ENCODE measurements at places on chromosomes 2 and 18.

DNA sequence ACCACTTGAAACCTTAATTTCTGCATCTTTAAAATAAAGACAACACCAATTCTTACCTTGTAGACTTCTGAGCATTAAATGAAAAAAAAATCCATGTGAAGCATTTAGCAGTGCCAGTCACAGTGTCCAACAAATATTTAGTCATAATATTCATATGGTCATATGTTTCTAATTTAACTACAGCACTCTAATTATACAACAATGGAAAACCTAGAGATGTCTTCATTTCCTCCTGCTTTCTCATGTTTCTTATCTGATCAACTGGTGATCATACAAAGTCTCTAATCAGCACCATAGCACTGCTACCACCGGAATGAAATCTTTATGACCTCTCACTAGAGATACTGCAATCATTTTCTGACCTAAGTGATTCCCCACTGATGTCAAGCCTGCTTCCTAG is 10.2 kb upstream of the SCN3A start:
- DNase-seq, result no peak

DNA sequence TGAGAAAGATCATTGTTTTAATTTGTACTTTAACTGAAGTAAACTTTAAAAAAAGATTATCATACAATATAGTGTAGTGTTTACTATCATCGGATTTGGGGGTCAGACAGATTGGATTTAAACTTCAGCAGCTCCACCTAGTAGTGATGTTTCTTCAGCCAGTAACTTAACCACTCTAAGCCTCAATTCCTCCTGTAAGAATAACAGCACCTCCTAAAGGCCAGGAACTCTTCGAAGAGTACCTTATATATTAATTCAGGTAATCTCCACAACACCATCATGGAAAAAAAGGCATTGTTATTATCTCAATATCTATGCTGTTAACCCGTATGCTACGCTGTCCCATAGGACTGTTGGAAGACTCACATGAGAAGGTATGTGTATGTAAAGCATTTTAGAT is 69.0 kb upstream of the DLGAP1 start:
- no peak for DNase-seq

DNA sequence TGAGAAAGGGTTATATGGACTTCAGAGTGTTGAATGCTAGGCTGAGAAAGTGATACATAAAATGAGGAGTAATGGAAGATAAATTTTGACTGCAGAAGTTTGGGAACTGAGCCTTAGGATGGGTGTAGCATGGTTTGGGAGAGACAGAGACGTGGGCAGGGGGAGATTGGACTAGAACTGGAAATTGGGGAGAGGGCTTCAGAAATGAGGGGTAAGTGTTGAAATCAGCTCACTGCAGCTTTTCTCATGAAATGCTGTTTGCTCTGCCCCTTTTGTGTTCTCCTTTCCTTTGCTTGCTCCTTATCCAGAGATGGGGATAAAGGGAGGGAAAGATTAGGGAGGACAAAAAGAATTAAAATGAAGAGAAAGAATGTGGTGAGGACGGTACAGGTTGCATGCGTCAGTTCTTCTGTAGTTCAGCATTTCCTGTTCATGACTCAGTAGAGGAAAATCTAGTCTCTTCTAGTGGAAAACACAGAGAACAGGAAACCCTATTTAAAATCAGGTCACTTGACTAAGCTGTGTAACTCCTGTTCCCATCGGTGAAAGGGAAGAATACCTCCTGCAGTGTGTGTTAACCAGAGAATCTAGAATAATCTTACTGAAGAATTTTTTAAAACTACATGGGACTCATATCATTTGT is 105.6 kb downstream of the CRIM1 start:
- DNase-seq, result no peak

GRCh38 chr2:192413812-192414681 is 219.3 kb upstream of the TMEFF2 start:
- no peak for DNase-seq

DNA sequence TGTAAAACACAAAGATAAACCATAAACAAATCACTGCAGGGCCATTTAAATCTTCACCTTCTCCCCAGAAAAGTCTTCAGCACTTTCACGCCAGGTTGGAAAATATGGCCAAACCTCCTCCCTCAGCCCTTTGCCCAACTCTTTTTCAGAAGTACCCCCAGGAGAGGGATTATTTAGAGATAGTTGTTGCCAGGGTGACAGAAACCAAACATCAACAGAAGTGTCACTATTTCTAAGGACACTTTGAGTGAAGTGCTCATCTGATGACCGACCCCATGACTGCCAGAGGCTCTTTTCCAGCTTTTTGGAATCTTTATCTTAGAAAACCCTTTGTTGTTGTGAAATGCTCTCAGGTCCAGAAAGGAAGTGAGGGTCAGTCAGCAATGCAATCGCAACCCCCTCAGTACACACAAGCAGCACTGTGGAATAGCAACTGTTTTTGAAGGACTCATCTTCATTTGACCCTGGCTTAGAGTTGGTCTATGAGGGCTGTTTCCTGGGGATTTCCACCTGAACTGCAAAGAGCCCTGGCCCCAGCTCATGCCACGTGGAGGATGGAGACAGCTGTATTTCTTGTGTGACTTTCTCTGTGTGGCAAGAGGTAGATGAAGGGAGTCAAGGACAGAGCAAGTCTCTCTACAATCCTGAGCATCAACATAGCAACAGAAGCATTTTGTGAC is 114.0 kb upstream of the STON1 start:
- DNase-seq, result no peak

DNA sequence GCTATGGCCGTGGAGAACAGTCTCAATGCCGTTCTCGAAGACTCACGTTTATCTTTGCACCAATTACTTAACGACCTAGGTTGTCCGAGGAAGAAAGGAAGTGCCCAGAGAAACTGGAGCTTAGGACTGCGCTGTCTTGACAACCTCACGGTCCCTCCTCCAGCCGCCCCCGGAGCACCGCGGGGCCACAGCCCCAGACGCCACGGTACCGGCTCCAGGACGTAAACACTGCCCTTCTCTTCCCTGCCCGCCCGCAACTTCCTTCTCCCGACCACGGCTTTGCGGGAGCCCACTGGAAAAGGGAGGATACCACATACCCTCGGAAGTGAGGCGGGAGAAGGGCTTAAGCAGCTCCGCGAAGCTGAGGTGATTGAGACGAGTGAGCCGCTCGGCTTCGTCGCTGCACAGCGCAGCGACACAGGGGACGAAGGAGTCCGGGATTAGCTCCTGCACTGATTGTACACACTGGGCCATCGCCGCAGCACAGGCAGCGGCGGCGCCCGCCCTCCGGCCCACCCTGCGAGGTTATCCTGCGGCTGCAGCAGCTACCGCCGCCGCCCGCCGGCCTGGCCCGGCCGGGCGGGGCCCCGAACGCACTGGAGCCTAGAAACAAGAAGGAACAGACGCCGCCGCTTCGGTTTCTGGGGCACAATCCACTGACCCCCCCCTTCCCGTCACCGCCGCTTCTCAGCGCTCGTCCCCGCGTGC is 483 bp downstream of the TRAPPC8 start:
- DNase-seq, result peak; percentile 78

- no peak for DNase-seq
These were observed 6.7 kb upstream of the PARD6G start for GRCh38 chr18:80253871-80254492.

GRCh38 chr2:227160164-227160563 is 3.8 kb downstream of the COL4A4 start:
- no peak for DNase-seq

DNA sequence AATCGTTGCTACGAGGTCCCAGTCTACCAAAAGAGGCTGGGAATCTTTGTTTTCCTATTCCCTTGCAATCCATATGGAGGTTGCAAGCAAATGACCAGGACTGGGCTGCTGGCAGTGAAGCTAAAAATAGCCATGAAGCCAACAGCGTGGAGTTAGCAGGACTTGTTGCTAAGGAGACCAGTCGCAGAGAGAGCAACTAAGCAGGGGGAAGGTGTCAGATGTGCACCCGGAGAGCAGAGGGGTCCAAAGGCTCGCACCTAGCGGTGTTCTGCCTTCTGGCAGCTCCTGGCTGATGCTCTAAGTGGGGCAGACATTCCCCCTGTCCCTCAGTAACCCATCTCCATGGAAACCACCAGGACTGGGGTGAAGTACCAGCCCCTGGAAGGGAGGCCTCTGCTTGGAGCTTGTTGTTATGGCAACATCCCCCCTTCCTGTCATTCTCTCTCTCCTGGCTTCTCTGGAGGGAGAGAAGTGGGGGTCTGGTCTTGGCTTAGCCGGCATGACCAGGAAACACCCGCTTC is 84.6 kb downstream of the DNMT3A start:
- DNase-seq, result no peak

GRCh38 chr18:21634588-21635199 is 22.6 kb downstream of the SNRPD1 start:
- no peak for DNase-seq

DNA sequence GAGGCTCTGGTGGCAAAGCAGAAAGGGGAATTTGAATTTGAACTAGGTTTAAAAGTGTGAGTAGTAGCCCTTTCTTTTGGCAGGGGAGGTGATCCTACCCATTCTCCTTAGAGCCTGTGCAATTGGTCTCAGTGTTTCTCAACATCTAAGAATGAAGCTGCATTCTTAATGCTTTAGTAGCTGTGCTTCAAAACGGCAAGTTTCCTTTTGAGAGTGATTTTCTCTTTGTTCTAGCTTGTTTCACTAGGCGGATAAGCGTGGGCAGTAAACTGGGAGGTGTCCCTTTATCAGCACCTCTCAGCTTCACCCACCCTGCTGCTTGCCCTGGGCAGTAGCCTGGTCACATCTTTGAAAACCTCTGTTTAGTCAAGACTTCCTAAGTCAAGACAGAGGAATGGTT is 6.7 kb downstream of the CRIM1 start:
- no peak for DNase-seq

GRCh38 chr2:15643791-15644585 is 52.3 kb downstream of the DDX1 start:
- DNase-seq, result no peak

DNA sequence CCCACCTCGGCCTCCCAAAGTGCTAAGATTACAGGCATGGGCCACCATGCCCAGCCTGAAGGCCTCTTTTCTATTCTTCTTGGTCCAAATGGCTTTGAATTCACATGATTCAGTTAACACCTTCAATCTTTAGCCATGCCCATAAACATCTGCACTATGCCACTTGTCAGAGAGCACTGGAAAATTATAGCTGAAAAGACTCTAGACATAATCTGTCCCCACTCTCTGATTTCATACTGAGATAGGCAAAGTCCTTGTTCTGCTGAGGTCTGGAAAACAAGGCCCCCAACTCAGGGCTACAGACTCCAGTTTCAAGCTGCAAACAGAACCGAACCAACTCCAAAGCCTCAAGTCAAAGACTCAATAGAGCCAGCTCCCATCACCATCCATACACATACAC is 170.7 kb downstream of the ANTXR1 start:
- no peak for DNase-seq

DNA sequence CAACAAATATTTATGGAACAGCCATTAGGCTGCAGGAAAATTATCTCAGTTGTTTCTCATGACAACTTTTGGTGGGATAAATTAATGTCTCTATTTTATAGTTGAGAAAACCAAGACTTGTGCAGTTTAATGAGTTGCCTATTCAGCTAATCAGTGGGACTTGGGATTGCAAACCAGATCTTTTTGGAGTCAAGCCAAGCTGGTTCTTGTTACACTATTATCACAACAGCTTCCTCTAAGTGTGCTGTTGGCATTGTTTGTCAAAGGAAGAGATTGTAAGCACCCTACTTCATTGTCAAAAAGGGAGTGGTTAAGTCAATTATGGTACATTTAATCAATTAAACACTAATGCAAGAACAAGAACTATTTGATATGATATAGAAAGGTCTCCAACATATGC is 119.2 kb downstream of the PAX3 start:
- DNase-seq, result no peak

- no peak for DNase-seq
These were observed 574.1 kb upstream of the ID2 start for GRCh38 chr2:8107621-8108378.

- no peak for DNase-seq
These were observed 165.2 kb downstream of the TDRD15 start for GRCh38 chr2:21288739-21289520.

DNA sequence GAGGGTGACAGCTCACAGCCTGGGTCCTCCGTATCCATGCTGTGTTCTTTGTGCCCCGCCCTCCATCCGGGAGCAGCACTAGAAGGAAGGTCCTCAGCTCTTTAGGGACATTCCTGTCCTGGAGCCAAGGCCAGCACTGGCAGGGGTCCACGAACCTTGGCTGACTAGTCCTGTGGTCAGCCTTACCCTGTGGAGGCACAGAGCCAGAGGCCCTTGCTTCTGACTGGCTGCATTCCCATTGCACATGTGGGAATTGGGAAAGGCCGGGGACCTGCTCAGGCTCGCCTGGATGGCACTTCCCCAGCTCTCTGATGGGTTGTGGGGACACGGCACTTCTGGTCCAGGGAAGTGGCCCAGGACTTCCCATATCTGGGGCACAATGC is 24.9 kb upstream of the RHOB start:
- no peak for DNase-seq

- no peak for DNase-seq
These were observed 137.3 kb downstream of the CCDC148 start for GRCh38 chr2:158319269-158319668.

- DNase-seq, result no peak
These were observed 1.1 kb downstream of the MIB1 start for GRCh38 chr18:21741562-21742314.

DNA sequence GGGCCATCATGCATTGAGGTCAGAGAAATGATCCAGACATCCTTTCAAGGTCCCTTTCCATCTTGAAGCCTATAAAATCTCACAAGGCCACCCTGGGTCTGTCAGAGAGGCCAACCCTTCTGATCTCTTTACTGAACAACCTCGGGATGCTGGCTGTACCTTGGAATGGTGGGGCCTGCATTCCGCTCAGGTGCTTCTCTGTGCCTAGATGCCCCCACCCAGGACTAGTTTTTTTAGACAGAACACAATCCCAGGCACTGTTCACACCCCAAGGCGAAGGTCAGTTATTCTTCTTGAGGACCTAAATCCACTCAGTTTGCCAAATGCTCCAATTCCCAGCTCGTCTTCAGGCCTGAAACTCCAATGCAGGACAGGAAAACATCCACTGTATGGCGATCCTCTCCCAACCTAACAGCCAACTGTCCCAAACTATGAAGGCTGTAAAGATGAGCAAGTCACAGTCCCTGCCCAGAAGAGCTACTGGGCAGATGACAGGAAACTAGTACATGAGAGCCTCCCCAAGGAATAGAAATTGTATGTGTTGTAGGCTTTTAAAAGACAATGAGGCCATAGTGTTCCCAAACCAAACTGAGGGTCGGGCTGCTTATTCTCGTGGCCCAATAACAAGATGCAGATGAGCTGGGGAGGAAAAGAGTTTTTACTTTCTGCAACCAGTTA is 154.4 kb upstream of the ACAA2 start:
- no peak for DNase-seq

- no peak for DNase-seq
These were observed 15.6 kb upstream of the TMEM18 start for GRCh38 chr2:692767-693166.

- DNase-seq, result peak; percentile 69
These were observed 22.3 kb upstream of the RHOB start for GRCh38 chr2:20424300-20425290.

- DNase-seq, result no peak
These were observed 180.8 kb downstream of the SLC8A1 start for GRCh38 chr2:40271094-40271493.

Measured in KG1 (cell line).